GM18507 (cell line): ENCODE measurements at places on chromosomes 5 and 9.

GRCh38 chr9:91303741-91304415, 57.8 kb downstream of the AUH start:
- DNase-seq: no peak

DNA sequence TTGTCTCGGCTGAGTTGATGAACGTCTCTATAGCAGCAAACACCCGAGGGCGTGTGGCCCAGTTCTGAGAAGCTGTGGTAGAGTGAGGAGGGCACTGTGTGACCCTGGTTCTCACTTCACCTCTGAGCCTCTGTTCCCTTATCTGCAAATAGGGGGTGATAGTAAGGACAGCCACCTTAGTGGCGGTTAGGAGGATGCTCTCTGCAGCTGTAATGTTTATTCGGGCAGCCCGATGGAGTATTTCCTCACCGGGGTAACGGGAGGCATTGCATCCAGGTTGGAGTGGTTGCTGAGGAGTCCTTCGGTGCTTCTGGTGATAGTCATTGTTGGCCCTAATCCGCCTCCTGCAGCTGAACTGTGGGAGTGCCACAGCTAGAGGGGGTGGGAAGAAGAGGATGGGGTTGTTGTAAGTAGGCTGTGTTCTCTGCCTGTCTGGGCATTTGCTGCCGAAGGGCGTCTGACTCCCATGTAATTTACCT, 13.9 kb downstream of the PRRC2B start:
- no peak for DNase-seq

DNA sequence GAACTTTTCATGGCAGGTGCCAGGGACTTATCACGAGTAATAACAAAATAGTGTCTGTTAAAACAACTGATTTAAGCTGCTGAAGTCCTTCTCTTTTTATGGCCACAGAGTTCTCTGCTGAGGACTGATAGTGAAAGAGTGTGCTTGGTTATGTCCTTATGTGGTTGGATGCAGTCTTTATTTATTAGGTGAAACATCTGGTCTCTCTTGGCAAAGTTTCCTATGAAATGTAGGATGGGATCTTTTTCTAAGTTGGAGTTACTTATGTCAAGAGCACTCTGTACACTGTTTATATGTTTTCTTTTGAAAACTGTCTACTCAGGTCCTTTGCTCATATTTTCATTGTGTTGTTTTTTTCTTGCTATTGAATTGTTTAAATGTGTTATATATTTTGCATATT, 1816.1 kb upstream of the C9orf72 start:
- no peak for DNase-seq

GRCh38 chr9:121558473-121558872, 58.8 kb upstream of the GGTA1 start:
- DNase-seq: no peak

DNA sequence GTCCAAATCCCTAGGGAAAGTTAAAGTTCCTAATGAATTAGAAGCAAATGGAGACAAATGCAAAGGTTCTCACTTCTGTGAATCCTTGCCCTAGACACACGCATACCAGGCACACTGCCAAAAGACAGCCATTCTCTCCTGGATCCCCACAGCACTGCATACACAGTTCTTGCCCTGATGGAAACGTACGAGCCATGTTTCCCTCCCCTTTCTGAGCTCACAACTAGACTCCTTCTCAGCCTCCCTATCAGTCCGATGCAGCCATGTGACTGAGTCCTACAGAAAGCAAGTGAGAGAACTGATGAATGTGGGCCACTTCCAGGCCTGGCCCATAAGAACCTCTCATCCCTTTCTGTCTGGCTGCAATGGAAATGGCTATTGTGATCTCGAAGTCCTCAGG, 92.0 kb downstream of the ZNF608 start:
- DNase-seq: no peak

- no peak for DNase-seq
These were observed 65.9 kb upstream of the PLPP1 start for GRCh38 chr5:55600497-55601203.

DNA sequence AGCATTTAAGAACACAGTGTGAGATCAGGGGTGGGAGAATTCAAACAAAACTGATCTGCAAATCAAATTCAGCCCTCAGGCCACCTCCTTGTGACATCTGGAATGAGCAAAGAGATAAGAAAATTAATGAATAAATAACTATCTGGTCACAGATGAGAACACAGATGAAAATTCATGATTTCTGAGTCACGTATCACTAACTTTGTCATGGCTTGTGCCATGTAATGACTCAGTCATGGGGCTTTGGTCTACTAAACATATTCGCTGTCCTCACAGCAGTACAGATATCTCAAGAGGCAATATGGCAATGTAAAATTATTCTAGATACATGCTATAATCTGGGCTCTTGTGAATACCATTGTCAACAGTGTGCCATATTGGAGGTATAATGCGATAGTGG, 274.4 kb downstream of the MAN2A1 start:
- no peak for DNase-seq

- DNase-seq: no peak
These were observed 123.7 kb upstream of the NFIB start for GRCh38 chr9:14437354-14438231.

- DNase-seq: no peak
These were observed 84.3 kb downstream of the PJA2 start for GRCh38 chr5:109325456-109325855.

DNA sequence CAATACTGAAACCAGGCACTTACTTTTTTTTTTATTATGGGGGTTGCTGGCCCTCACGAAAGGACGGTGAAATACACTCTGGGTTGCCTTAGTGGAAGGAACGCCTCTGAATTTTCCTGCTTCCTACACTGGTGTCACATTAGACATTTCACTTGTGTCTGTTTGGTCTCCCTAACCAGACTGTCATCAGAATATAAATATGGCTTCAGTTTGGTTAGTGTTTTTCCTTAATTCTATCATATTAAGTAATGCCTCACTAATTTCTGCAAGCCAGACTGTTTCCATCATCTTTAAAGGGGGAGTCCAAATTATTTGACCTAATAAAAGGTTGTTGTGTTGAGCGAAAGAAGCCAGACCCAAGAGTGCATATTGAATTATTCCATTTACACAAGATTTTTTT, 4.7 kb downstream of the GLIS3 start:
- DNase-seq: no peak

GRCh38 chr5:141709699-141710267, 27.8 kb upstream of the ARAP3 start:
- DNase-seq: no peak
